CD4-positive, alpha-beta memory T cell (primary cell): ENCODE measurements at places on chromosomes 5 and 9.

DNA sequence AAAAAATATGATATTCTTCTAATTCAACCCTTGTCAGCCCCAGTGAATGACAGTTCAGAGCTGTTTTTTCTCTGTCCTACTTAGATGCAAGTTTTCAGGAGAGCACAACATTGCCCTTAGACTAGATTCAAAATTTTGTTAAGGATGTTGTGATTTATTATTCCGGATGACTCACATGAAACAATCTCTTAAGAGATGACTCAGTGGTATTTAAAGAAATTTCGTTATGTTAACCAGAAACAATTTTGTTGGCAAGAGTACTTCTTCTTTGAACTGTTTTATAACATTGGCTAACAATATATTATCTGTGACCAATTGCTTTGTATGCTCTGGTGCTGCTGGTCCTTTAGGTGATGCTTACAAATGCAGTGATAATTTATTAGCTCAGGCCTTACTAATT is 132.0 kb downstream of the IZUMO3 start:
- DNase-seq, result no peak

DNA sequence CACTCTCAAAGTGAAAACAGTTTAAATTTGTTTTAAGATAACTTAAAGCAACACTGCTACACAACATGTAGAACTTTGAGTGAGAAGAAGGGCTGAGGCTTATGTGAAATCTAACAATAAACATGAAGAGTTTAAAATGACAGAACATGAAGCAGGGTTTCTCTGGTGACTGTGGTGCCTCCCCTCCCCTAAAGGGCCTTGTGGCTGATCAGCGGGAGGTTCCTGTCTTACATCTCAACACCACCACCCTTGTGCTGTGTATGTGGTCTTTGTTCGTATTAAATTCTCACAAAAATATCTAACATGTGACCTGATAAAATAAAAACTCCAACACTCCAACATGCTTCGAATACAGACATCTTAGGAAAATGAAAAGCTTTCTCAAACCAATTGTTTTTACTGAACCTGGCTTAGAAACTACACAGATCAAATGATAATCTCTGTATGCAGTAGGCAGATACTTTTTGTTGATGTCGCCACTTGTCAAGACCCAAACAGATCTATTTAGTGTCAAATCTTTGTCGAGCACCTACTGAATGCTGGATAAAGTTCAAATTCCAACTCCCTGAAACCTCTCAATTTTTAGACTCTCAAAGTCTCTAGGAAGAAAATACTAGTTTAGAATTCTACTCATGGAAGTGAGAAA is 9.9 kb upstream of the IQGAP2 start:
- DNase-seq, result no peak

GRCh38 chr5:134534726-134535110 is 9.2 kb downstream of the JADE2 start:
- no peak for DNase-seq

DNA sequence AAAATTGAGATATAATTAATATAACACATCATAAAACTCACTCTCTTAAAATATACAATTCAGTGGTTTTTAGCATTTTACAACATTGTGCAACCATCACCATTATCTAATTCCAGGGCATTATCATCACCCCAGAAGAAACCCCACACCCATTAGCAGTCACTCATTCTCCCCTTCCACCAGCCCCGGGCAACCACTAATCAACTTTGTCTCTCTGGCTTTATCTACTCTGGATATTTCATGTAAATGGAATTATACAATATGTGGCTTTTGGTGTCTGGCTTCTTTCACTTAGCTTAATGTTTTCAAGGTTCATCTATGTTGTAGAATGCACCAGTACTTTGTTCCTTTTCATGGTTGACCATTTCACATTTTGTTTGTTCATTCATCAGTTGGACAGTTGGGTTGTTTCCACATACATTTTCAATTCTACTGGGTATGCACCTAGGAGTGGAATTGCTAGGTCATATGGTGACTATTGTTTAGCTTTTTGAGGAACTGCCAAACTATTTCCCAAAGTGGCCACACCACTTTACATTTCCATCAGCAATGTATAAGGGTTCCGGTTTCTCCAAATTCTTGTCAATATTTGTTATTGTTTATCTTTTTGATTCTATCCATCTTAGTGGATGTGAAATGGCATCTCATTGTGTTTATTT is 62.4 kb downstream of the MARCHF3 start:
- DNase-seq, result no peak

DNA sequence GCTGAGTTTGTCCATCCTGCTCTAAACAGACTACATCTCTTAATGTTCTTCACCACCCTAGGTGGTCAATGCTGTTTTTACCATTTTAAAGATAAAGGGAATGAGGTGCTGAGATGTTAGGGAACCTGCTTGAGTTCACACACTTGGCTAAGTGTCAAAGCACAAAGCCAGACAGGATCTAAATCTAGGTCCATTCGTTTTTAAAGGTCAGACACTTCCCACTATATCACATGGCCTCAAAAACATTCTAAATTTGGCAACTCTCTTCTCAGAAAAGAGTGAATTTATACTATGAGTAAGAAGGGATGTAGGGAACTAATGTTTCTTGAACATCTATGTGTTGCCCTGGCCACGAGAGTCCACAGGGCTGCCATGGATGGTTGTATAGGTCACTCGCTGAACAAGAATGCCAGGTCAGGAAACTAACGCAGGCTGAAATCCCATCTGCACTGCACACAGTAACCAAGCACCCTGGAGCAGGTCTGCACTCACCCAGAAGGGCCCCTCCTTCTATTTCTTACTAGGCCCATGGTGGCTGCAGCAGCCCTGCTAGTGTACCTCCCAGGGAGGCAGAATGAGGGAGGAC is 213.0 kb downstream of the SPOCK1 start:
- DNase-seq, result no peak

- no peak for DNase-seq
Observed at GRCh38 chr5:74146796-74147195, 493.7 kb downstream of the ENC1 start.
